ENCODE measurements at places on chromosomes 2 and 18.

DNA sequence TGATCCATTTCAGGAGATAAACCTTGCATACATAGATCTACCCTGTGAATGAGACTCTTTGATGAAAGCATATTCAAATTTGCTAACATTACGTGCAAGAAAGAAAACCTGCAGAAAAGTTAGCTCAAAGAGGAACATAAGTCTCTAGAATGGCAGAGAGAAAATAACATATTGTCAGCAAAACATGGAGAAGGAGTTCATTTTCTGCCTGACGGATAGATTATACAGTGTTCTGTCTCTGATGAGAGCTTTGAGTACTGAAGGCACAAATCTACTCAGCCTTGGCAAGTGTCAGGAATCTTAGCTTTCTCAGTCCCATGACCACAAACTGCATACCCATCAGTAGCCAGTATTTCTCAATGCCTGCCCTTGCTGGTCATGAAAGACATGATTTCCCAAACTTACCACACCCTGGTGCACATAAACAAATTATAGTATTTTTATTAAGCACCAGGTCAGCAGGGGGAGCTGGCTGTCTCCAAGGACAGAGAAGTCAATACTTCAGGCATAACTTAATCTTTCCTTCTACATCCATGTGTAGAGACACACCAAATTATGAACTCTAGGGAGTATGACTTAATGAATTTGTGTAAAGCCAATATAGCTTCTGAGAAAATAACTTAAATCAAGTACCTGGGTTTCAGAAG lies 401.2 kb upstream of the SOX11 start:
- H3K4me3 ChIP-seq, result no peak overlapping the region
- H3K27ac ChIP-seq, result no peak overlapping the region
- H3K27me3 ChIP-seq, result no peaks in the 10 kb centered on the region
- DNase-seq, result no peak
- H3K36me3 ChIP-seq, result no peaks in the 10 kb centered on the region
- H3K4me1 ChIP-seq, result no peaks in the 10 kb centered on the region

- H3K4me1 ChIP-seq, result no peaks in the 10 kb centered on the region
- H3K36me3 ChIP-seq, result no peaks in the 10 kb centered on the region
- H3K27me3 ChIP-seq, result no peaks in the 10 kb centered on the region
- no peak for DNase-seq
- no peak overlapping the region for H3K4me3 ChIP-seq
Observed at GRCh38 chr2:214591366-214591765, 180.5 kb downstream of the VWC2L start.

- DNase-seq, result no peak
- H3K27ac ChIP-seq, result no peak overlapping the region
- no peaks in the 10 kb centered on the region for H3K27me3 ChIP-seq
- no peaks in the 10 kb centered on the region for H3K4me1 ChIP-seq
- H3K36me3 ChIP-seq, result peaks cover 13% of the 10 kb centered on the region
Observed at GRCh38 chr2:43255296-43255910, 29.0 kb upstream of the ZFP36L2 start.

DNA sequence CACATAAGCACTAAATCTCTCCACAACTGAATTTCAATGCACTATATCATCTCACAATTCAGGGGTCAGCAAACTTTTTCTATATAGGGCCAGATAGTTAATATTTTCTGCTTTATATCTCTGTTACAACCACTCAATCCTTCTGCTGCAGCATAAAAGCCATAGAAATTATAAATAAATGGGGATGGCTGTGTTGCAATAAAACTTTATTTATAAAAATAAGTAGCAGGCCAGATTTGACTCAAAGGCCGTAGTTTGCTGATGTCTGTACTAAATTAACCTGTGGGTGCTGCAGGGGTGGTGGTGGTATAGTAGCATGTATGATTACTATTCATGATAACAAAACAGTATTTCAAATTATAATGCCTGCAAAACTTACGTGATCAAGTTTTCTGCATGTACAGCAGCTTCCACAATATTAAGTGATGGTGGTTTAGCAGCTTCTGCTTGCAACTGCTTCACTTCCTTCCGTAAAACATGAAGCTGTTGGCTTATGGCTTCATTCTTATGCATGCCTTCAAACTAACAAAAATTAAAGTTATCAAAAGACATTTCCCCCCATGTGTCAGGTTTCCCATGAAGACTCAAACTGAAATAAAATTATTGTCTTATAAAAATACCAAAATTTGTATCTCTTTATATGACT lies 64.1 kb downstream of the SIGLEC15 start:
- H3K4me1 ChIP-seq, result no peaks in the 10 kb centered on the region
- DNase-seq, result no peak
- H3K36me3 ChIP-seq, result peaks cover 51% of the 10 kb centered on the region
- no peaks in the 10 kb centered on the region for H3K27me3 ChIP-seq

GRCh38 chr2:54206596-54206995 lies 49.4 kb downstream of the TSPYL6 start:
- no peaks in the 10 kb centered on the region for H3K27me3 ChIP-seq
- no peaks in the 10 kb centered on the region for H3K4me1 ChIP-seq
- H3K27ac ChIP-seq, result no peak overlapping the region
- DNase-seq, result no peak

- no peaks in the 10 kb centered on the region for H3K4me1 ChIP-seq
- H3K27me3 ChIP-seq, result no peaks in the 10 kb centered on the region
- H3K27ac ChIP-seq, result no peak overlapping the region
Observed at GRCh38 chr2:235220331-235220730, 268.5 kb downstream of the SH3BP4 start.

GRCh38 chr2:232863996-232864395 lies 6.1 kb upstream of the SNORC start:
- H3K4me1 ChIP-seq, result no peaks in the 10 kb centered on the region
- no peak for DNase-seq
- H3K4me3 ChIP-seq, result no peak overlapping the region
- H3K27me3 ChIP-seq, result no peaks in the 10 kb centered on the region
- peaks cover 2% of the 10 kb centered on the region for H3K36me3 ChIP-seq

DNA sequence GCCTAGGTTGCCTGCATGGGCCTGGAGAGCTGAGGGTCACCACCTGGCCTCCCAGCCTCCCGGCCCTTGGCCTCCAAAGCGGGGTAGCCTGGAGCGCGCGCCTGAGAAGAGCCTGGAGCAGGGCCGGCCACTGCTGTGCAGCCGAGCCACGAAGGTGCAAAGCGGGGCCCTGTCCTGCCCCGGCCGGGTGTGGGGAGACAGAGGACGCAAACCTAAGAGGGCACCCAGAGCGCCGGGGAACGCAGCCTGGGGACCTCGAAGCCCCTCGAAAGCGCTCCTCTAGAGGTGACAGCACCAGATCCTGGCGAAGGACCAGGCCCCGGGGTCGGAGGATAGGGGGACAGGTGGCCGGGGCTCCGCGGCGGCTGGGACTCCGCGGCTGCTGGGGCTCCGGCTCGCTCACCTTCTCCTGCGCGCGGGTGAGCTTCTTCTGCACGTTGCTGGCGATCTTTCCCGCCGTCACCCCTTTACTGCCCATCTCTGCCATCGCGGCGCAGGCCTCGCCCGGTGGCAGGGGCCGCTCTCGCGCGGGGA lies 430 bp downstream of the BIN1 start:
- peaks cover 23% of the 10 kb centered on the region for H3K27me3 ChIP-seq
- peaks cover 25% of the 10 kb centered on the region for H3K4me1 ChIP-seq
- H3K4me3 ChIP-seq, result peak overlapping the region; percentile 84
- H3K36me3 ChIP-seq, result no peaks in the 10 kb centered on the region

GRCh38 chr2:60844105-60844504 lies 37.3 kb upstream of the REL start:
- H3K36me3 ChIP-seq, result no peaks in the 10 kb centered on the region
- H3K27me3 ChIP-seq, result no peaks in the 10 kb centered on the region

GRCh38 chr2:205640716-205641115 lies 41.6 kb upstream of the NRP2 start:
- no peaks in the 10 kb centered on the region for H3K36me3 ChIP-seq
- no peak for DNase-seq
- H3K4me3 ChIP-seq, result no peak overlapping the region
- peaks cover 5% of the 10 kb centered on the region for H3K4me1 ChIP-seq

- no peak for DNase-seq
- H3K27me3 ChIP-seq, result peaks cover 4% of the 10 kb centered on the region
- H3K27ac ChIP-seq, result no peak overlapping the region
- no peak overlapping the region for H3K4me3 ChIP-seq
Observed at GRCh38 chr18:50163505-50163904, 31.4 kb downstream of the MYO5B start.

DNA sequence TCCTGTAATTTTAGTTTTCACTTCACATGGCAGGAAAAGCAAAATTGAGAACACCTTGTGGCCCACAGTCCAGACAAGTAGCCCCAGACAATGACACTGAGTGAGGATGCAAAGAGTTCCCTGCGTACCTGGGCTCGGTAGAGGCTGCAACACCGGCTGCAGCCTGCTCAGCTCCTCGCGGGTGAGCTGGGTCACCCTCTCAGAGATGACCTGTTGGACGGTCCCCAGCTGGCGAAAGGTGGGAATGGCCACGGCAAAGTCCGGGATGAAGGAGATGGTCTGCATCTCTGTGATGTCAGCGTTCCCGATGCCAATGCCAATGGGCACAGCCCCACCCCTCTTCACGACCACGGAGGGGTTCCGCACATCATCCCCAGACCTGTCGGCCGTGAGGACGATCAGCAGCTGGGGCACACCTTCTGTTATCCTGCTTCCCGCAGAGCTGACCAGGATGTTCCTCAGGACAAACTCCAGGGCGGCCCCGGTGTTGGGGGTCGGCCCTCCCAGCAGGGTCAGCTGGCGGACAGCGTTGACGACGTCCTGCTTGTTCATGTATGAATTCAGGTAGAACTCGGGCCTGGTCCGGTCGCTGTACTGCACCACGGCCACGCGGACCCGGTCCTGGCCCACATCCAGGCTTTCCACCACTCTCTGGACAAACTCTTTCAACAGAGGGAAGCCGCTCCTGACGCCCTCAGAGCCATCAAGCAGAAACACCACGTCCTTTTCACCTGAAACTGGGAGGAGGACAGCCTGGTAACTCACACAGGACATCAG lies 39.5 kb downstream of the COL6A3 start:
- H3K27me3 ChIP-seq, result no peaks in the 10 kb centered on the region
- no peaks in the 10 kb centered on the region for H3K4me1 ChIP-seq
- no peak overlapping the region for H3K4me3 ChIP-seq
- no peak for DNase-seq
- H3K36me3 ChIP-seq, result no peaks in the 10 kb centered on the region

GRCh38 chr2:55459279-55459678 lies 39.6 kb upstream of the CCDC88A start:
- no peaks in the 10 kb centered on the region for H3K36me3 ChIP-seq
- H3K27me3 ChIP-seq, result peaks cover 6% of the 10 kb centered on the region
- no peaks in the 10 kb centered on the region for H3K4me1 ChIP-seq
- DNase-seq, result no peak

Data from CD4-positive, alpha-beta T cell (primary cell).